Stomach (tissue), 19 donors: ENCODE measurements at places on chromosomes 6 and 20. TPM values are rescaled to one million over a fixed set of nuclear protein-coding genes. Genes with fewer than 3 reads are reported as not detected.
A peak's percentile ranks its signal among the peaks of the same experiment; 100 is the strongest.

SEL1L2 gene
- not detected for total RNA-seq

DNA sequence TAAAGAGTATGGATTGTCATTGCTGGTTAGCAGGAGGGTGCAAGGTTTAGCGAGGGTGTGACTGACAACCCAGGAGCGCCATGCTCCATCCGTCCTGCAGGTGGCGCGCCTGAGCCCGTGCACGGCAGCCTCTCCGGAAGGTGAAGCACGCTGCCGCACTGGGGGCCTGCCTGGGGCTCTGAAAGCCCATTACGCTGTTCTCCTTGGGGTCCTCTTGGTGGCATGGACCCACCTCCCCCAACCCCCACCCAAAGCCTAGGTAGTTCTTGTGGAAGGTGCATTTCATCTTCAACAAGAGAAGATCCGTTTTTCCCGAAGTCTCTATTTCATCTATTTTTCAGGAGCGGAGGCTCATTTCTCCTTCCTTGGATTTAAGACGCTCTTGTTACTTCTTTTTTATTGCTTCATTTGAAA, 197.4 kb upstream of the KCNG1 start:
- DNase-seq = peak; percentile 46

DNA sequence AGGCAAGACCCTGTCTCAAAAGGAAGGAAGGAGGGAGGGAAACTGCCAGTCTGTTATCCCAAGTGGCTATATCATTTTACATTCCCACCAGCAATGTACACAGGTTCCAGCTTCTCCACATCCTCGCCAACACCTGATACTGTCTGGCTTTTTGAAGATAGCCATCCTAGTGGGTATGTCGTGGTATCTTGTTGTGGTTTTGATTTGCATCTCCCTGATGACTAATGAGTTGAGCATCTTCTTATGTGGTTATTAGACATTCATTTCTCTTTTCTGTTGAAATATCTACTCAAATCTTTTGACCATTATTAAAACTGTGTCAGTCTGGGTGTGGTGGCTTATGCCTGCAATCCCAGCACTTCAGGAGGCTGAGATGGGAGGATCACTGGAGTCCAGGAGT, 47.9 kb upstream of the ARID1B start:
- no peak for DNase-seq

GRCh38 chr6:43903739-43904290, 133.8 kb downstream of the VEGFA start:
- DNase-seq = no peak

ZSWIM3 gene
- 0.87 TPM for total RNA-seq

IRAK1BP1 gene
- total RNA-seq = 1.4 TPM

PLAGL1 gene
- 31.7 TPM for total RNA-seq

DNA sequence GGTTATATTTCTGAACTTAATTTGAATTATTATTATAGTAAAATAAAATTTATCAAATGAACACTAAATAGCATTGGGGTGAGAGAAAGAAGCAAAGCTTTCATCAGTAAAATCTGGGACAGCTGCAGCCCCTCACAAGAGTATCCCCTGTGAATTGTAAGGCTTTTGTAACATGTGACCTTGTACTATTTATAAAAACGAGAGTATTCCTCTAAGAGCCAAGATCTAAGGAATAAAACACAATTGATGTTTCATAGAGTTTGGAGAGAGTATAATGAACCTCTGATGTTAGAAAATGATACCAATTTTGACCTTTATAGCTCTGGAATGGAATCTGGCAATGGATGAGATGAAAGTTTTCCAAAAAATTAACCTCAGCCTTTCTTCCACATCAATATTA, 617.2 kb upstream of the ID4 start:
- DNase-seq = peak; percentile 61

HLA-DRB1 gene
- 25.3 TPM for total RNA-seq

SKIC2 gene
- total RNA-seq = 478 TPM

DNA sequence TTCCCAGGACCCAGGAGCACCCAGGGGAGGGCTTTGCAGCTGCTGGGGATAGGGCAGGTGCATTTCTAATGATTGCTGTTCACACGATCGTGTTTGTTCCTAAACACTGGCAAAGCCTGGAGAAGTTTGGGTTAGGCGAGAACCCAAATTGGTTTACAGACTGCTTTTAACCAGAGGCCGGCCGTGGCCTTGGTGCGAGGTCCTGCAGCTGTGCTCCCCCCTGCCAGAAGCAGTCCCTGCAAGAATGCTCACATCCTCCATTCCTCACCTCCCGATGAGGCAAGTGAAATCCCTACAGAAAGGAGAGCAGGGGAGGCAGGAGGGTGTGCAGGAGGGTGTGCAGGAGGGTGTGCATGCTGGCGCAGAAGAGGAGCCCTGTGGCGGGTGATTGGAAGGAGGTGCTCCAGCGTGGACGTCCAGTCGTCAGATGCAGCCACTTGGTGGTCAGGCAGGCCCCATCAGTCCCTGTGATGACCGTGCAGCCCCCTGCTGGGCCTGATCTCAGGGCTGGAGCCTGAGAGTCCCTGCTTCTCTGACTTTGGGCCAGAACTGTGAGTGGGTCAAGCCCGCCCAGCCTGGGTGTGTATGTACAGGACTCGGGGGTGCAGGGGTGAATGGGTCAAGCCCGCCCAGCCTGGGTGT, 55.7 kb upstream of the FRMD1 start:
- DNase-seq = no peak

- DNase-seq = no peak
Measured at GRCh38 chr6:37122861-37123260, 47.1 kb upstream of the PIM1 start.

OPN5 gene
- not detected for total RNA-seq

- peak; percentile 89 for DNase-seq
Measured at GRCh38 chr20:4014031-4014474, 1.3 kb downstream of the RNF24 start.

- no peak for DNase-seq
Measured at GRCh38 chr6:6560909-6561308, 27.6 kb upstream of the LY86 start.
